ENCODE measurements at places on chromosomes 2 and 18. TPM values are rescaled to one million over a fixed set of nuclear protein-coding genes. Genes with fewer than 3 reads are reported as not detected.

GRCh38 chr2:64730551-64731262 lies 77.0 kb upstream of the SERTAD2 start:
- H3K36me3 ChIP-seq: no peaks in the 10 kb centered on the region
- no peak for DNase-seq
- peaks cover 53% of the 10 kb centered on the region for H3K4me1 ChIP-seq

DNA sequence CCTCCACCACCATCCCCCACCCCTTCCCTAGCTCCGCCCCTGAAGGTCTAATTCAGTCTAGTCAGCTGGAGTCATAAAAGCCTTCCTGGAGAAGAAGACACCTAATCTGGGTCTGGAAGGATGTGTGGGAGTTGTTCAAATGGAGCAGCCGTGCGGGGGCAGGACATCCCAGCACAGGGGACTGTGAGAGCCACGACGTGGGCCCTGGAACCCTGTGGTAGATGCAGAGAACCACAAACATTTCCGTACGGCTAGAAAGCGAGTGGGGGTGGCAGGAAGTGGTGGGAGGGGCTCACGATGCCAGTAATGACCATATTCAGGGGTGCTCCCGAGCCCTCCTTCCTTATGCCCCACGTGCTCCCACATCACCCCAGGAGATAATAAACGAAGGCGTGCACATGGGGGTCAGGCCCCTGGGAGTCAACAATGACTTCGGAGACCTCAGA lies 20.9 kb upstream of the COL6A3 start:
- H3K27ac ChIP-seq: no peak overlapping the region
- H3K27me3 ChIP-seq: peaks cover 21% of the 10 kb centered on the region
- no peak for DNase-seq
- H3K4me3 ChIP-seq: no peak overlapping the region
- H3K36me3 ChIP-seq: no peaks in the 10 kb centered on the region
- peaks cover 4% of the 10 kb centered on the region for H3K4me1 ChIP-seq

DNA sequence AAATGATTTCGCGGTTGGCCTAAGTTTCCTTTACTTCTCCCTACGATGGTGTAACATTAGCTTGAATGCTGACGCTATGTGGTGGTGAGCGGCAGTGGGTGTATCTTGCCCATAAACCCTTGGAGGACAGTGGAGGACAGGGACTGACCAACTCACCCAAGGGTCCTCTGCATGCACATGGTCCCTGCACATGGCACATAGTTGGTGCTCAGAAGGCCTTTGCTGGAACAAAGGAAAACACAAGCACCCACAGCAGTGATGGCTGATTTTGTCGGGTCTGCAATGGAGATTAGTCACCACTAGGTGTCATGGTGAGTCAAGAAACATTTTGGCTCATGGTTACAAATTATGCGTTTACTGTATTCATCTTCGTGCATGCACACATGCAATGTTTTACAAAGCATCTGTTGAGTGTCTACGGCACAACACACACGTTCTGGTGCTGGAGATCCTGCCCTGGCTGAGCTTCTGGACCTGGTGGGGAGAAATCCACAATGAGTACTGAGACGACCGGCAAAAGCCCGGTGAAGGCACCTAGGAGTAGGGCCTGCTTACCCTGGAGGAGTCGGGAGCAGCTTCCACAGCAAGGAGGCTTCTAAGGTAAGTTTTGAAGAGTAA lies 44.0 kb downstream of the PDCL3 start:
- no peak for DNase-seq
- H3K27me3 ChIP-seq: peaks cover 3% of the 10 kb centered on the region
- H3K4me3 ChIP-seq: no peak overlapping the region
- peak overlapping the region; percentile 30 for H3K27ac ChIP-seq

GRCh38 chr18:58865701-58866065 lies 1.0 kb downstream of the ZNF532 start:
- H3K36me3 ChIP-seq: peaks cover 30% of the 10 kb centered on the region
- H3K27me3 ChIP-seq: no peaks in the 10 kb centered on the region
- no peak for DNase-seq
- H3K27ac ChIP-seq: peak overlapping the region; percentile 97

- no peaks in the 10 kb centered on the region for H3K27me3 ChIP-seq
- no peak overlapping the region for H3K4me3 ChIP-seq
- H3K36me3 ChIP-seq: peaks cover under 1% of the 10 kb centered on the region
- no peak for DNase-seq
Measured at GRCh38 chr18:50654658-50655550, 95.0 kb downstream of the MAPK4 start.

- H3K27ac ChIP-seq: no peak overlapping the region
- no peak for DNase-seq
- peaks cover 6% of the 10 kb centered on the region for H3K36me3 ChIP-seq
- H3K4me1 ChIP-seq: peaks cover 6% of the 10 kb centered on the region
Measured at GRCh38 chr2:164903951-164904350, 51.4 kb downstream of the SLC38A11 start.

DNA sequence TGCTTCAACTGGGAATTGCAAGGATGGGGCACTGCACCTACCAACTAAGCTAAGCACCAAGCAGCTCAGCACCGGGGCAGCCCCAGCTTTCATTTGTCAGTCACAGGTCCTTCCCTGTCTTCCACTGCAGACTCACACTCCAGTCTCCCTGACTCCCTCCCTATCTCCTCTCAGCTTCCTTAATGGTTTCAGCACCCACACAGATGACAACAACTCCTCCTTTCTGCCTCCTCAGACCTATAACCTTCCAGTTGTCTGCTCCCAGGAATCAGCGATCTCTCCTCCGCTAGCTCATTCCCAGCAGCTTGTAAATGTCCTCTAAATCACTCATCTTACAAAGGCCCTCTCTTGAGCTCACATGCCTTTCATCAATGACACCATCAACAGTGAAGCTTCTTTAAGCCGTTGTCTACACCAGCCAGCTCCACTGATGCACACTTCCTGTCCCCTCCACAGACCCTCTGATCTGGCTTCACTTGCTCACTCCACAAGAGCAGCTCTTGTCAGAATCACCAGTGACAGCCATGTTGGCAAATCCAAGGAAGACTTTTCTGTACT lies 32.1 kb downstream of the CLASP1 start:
- H3K36me3 ChIP-seq: peaks cover 6% of the 10 kb centered on the region
- H3K27me3 ChIP-seq: no peaks in the 10 kb centered on the region
- no peak overlapping the region for H3K4me3 ChIP-seq

GRCh38 chr2:225465827-225466226 lies 66.3 kb downstream of the NYAP2 start:
- peaks cover 17% of the 10 kb centered on the region for H3K4me1 ChIP-seq
- no peak overlapping the region for H3K4me3 ChIP-seq
- H3K27me3 ChIP-seq: peaks cover 14% of the 10 kb centered on the region
- no peaks in the 10 kb centered on the region for H3K36me3 ChIP-seq

- H3K4me3 ChIP-seq: no peak overlapping the region
- no peak overlapping the region for H3K27ac ChIP-seq
- H3K36me3 ChIP-seq: no peaks in the 10 kb centered on the region
- H3K27me3 ChIP-seq: no peaks in the 10 kb centered on the region
- H3K4me1 ChIP-seq: peaks cover 8% of the 10 kb centered on the region
Measured at GRCh38 chr2:67289921-67290371, 107.2 kb upstream of the ETAA1 start.

TMEM200C gene
- 8.6 TPM for total RNA-seq
